ENCODE measurements at places on chromosomes 16 and 17.
A peak's percentile ranks its signal among the peaks of the same experiment; 100 is the strongest.

GRCh38 chr17:82126556-82127314 is 28.7 kb upstream of the FASN start:
- DNase-seq, result no peak

DNA sequence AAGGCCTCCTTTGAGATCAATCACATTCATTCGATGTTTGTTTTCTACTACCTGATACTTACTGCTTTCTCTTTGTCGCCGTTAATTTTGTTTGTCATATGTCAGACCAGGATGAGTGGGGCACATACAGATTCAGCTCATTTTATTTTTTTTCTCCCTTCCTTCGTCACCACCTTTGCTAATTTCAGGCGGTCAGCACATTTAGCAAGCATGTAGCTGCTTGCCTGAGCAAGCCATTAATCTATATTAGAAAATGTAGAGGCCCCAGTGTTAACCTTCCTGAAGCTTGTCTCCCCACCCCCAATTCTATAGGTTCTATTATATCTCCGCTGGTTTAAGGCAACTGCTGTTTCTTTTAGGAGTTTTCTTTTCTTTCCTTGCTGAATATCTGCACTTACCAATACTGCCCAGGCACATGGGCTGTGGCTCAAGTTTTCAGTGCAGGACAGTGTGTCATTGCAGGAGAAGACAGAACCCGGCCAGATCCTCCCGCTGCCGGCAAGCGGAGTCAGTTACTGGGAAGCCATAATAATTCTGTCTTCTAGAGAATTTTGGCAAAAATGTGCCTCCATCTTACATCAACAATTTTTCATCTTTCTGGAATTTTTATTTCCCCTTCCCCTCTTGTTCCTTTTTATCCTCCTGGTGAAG is 714.3 kb downstream of the WWOX start:
- no peak for DNase-seq

- DNase-seq, result no peak
Observed at GRCh38 chr16:49274591-49274990, 7.0 kb downstream of the CBLN1 start.

DNA sequence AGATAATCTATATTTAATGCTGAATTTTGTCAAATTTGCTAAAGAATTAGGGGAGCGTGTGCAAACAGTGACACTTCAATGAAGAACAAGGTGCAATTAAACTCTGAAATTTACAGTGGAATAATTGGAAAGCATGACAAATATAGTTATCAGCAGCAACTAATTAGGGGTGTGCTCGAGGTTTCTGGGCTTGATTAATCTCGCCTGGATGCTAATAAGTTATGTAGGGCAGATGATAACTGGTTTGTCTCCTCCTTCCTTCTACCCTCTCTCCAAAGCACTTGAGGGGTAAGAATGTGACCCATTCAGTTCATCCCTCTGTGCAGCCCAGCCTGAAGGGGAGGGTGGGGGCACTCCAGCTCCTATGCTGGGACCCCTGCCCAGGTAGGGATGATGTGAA is 21.9 kb downstream of the MRM1 start:
- DNase-seq, result no peak

GRCh38 chr16:85113913-85114312 is 1.6 kb upstream of the CIBAR2 start:
- DNase-seq, result no peak

DNA sequence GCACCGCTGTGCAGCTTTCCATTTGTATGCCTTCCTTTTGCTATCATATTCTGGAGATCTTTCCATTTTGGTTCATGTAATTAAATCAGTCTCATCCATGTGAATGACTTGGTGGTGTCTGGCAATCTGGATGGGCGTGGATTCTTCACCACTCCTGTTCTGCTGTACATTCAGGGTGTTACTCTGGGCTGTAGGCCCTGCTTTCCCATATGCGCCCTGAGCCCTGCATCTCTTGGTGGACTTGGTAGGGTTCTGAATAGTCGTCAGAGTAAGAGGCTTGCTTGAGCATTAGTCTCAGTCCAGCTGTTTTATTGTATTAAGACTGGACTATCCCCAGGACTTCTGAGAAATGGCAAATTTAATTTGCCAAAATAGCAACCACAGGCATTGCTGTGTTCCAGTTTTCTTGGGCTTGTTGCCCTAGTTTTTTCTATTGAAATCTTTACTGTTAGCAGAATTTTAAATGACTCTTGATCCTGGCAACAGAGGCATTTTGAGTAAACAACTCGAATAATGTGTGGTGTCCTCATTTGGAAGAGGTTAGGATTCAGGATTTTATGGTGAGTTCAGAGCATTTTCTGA is 14.9 kb downstream of the BANP start:
- no peak for DNase-seq

GRCh38 chr16:8588682-8589056 is 1.6 kb downstream of the TMEM114 start:
- no peak for DNase-seq

DNA sequence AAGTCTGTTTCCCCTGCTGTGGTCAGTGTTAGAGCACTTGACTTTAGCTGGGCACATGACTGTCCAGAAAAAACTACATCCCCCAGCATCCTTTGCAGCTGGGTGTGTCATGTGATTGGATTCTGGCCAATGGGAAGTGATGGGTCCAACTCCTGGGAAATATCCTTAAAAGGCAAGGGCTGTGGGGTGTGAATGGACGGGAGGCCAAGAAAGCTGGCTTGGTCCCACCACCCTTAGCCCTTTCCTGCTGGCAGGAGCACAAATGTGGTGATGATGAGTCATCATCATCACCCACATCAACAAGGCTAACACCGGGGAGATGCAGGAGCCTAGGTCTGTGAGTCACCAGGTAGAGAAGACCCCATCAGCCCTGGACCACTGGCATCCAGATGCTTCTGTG is 341.7 kb downstream of the C16orf95 start:
- DNase-seq, result peak; percentile 5

DNA sequence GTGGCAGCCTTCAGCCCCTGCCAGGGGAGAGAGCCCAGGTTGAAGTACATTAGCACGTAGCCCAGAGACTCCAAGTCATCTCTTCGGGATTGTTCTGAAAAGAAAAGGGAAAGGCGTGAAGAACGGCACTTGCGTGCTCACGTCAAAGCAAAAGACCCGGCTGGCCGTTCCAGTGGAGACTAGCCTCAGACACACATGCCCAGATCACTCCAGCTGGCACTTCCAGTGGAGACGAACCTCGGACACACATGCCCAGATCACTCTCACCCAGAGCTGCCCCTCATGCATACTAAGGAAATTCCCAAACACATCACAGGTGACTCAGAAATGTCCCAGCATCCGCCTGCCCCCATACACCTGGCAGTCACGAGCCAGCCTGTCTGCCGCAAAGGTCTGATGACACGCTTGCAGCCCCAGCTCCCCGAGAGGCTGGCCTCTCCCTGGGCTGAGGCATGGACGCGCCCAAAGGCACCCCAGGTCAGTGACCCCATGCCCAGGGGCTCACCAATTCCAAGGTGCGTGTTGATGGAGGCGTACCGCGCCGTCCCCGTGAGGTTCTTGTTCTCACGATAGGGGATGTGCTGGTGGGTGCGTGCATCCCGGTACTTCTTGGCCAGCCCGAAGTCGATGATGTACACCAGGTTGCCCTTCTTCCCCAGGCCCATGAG is 20.9 kb downstream of the CSNK1D start:
- no peak for DNase-seq

- DNase-seq, result no peak
Observed at GRCh38 chr17:76176701-76177574, 35.9 kb upstream of the FOXJ1 start.

GRCh38 chr17:70158180-70158579 is 11.2 kb upstream of the KCNJ2 start:
- no peak for DNase-seq

DNA sequence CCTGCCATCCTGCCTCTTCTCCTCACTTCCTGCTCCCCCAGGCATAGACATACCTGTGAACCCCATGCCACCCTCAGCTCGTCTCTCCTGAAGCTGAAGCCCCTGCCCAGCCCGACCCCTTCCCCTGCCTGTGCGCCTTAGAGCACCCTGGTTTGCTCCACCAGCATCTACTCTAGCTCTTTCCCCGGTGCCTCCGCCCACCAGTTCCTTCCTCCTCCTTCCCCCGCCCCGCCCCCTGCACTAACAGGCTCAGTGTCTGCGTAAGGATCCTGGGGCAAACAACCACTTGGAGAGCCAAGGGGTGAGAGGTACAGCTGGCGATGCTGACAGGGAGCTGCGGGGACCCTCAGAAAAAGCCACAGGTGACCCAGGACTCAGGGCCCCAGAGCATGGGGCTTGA is 1.9 kb downstream of the GPR142 start:
- no peak for DNase-seq

GRCh38 chr16:80341263-80341662 is 199.5 kb upstream of the DYNLRB2 start:
- no peak for DNase-seq

GRCh38 chr17:75834279-75834920 is 9.8 kb downstream of the UNC13D start:
- no peak for DNase-seq

DNA sequence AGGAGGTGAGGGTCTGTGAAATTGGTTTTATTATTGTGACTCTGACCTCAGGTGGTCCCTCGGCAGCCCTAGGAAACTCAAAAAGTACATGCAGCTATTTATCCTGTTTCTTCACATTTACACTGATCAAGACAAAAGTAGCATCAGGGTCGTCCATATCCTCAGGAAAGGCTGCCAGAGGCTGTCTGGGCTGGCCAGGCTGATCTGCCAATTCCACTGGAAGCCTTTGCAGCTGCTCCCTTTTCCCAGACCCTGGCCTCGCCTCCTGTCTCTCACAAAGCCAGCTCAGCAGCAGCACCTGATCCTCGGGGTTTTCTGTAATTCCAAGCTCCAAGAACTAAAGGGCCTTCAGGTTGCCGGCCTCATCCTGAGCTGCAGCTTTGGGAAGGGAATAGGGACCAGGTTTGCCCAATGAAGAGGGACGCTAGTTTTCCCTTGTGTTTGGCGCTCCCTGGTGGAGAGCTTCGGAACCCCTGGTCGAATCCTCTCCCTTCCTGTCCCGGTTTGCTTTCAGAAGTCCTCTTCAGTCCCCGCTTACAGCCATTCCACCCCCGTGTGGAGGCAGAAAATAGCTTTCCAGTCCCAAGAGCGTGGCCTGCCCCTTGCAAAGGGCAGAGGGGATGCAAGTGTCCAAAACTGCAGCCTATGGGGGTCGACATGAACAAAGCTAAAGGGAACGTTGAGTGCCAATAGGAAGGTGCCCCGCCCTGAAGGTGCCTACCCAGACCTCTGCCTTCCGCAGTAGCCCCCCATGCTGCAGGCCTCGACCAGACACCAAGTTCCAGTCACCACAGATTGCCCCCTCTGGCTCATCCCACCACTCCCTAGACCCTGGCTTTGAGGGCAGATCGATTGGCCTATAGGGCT is 13.4 kb downstream of the MFSD6L start:
- DNase-seq, result peak; percentile 45

DNA sequence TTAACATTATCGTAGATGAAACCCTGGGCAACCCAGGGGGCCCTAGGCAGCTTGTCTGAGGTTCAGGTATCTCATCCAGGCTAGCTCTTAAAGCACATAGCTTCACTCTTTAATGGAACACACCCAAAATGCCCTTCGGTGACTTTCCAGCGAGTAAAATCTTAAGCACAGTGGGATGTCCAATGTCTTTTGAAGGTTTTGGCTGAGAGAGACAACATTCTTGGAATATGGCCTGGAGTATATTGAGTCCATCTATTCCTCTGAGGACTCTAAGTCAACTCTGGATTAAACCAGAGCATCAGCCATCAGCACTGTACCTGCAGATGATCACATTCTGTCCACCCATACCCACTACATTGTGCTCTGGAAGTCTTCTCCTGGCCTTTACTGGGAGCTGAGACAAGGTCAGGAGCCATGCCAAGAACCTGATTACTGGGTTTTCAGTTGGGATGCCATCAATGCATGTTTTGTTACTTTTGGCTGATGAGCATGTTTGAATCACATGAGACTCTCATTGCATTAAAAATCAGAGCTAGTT is 63.4 kb upstream of the CDH11 start:
- DNase-seq, result no peak

GRCh38 chr17:36870720-36870999 is 66.6 kb upstream of the LHX1 start:
- DNase-seq, result no peak

GRCh38 chr17:43431714-43432523 is 33.1 kb downstream of the ARL4D start:
- no peak for DNase-seq

- no peak for DNase-seq
Observed at GRCh38 chr17:32357615-32358014, 7.7 kb downstream of the ZNF207 start.

GRCh38 chr16:10877472-10877946 is 507 bp downstream of the CIITA start:
- DNase-seq, result no peak

GRCh38 chr17:78173097-78173715 is 4.8 kb downstream of the SYNGR2 start:
- DNase-seq, result no peak

- DNase-seq, result no peak
Observed at GRCh38 chr16:80051040-80051439, 450.5 kb upstream of the MAF start.

DNA sequence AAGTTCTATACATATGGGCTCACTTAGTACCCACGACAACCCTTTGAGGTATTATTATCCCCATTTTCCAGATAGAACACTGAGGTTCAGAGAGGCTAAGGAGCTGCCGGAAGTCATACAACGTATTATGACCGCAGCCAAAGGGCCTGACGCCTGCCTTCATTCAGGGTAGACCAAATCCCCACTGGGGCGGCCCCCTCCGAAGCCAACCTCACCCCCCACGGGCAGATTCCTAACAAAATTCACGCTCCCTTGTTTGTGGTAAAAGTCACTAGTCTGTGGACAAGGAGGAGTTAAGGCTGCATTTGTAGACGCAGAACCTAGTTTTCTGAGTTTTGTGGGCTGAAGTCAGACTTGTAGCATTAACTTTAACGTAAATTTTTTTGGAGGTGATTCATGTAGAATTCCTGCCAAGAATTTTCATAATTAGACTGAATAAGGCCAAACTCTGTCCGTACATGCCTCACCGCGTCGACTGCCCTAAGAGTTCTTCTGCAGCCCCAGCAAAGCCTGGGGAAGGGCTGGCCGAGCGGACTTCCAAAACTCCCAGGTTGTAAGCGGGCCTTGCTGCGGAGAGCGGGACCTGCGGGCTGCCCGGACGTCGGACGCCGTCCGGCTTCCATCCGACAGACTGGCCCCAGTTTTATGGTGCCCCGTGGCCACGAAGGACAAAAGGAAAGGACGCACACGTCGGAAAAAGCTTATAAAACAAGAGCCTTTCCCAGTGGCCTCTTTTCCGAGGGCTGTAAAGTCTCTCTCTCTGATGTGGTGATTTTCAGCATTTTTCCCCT is 75.7 kb downstream of the NXN start:
- no peak for DNase-seq

GRCh38 chr16:66030036-66030435 is 336.5 kb upstream of the CDH5 start:
- DNase-seq, result no peak

GRCh38 chr17:48236681-48237134 is 129.1 kb downstream of the SNX11 start:
- no peak for DNase-seq

DNA sequence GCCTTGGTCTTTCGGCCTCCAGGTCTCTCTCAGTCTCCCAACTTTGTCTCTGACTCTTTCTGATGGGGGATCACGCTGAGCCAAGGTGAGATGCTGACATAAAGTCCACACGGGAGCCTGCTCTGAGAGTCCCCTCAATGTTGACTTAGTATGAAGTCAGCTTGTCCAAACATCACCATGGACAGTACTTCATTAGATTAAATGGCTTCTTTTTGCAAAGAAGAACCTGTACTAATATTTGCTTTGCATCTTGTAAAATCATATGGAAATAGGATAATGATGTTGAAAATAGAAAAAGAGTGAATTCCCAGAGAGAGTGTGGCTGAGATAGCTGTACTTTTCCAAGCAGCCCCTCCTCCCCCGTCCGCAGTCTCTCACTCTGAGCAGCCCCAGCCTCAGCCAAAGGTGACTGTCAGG is 56.7 kb upstream of the SIAH1 start:
- no peak for DNase-seq

Measured in hematopoietic multipotent progenitor cell treated with erythropoietin and hydrocortisone succinate and interleukin-3 and kit ligand, for 15 days (in vitro differentiated cells).